ENCODE measurements at places on chromosomes 16 and 17.

- no peak for DNase-seq
These were observed 331.0 kb upstream of the PSMD7 start for GRCh38 chr16:73965591-73965990.

- DNase-seq, result no peak
These were observed 30.4 kb upstream of the PAFAH1B1 start for GRCh38 chr17:2563061-2563460.

- DNase-seq, result no peak
These were observed 53.7 kb downstream of the C16orf95 start for GRCh38 chr16:87263418-87264052.

DNA sequence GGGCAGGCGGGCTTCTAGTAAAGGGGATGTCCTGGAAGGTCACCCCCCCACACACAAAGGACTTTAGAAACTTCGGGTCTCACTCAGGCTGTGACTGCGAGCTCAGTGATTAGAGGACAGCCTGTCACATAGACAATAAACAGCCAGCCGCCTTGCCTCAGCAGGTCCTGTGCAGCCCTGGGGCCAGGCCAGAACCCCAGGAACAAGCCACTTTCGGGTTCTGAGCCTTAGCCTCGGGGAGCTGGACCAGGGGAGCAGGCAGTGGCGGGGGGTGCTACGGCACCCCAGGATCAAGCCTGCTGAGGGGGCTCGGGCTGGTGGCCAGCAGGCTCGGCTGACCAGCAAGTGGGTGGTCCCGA lies 1.1 kb downstream of the GAS7 start:
- no peak for DNase-seq

GRCh38 chr17:12492450-12492849 lies 173.2 kb upstream of the MYOCD start:
- DNase-seq, result no peak

- no peak for DNase-seq
These were observed 31.3 kb upstream of the MLKL start for GRCh38 chr16:74731853-74732477.

GRCh38 chr17:81048827-81049371 lies 13.9 kb downstream of the BAIAP2 start:
- DNase-seq, result no peak

- no peak for DNase-seq
These were observed 6.1 kb downstream of the ABCC3 start for GRCh38 chr17:50640686-50641351.

DNA sequence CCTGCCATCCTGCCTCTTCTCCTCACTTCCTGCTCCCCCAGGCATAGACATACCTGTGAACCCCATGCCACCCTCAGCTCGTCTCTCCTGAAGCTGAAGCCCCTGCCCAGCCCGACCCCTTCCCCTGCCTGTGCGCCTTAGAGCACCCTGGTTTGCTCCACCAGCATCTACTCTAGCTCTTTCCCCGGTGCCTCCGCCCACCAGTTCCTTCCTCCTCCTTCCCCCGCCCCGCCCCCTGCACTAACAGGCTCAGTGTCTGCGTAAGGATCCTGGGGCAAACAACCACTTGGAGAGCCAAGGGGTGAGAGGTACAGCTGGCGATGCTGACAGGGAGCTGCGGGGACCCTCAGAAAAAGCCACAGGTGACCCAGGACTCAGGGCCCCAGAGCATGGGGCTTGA lies 1.9 kb downstream of the GPR142 start:
- DNase-seq, result peak; percentile 35

DNA sequence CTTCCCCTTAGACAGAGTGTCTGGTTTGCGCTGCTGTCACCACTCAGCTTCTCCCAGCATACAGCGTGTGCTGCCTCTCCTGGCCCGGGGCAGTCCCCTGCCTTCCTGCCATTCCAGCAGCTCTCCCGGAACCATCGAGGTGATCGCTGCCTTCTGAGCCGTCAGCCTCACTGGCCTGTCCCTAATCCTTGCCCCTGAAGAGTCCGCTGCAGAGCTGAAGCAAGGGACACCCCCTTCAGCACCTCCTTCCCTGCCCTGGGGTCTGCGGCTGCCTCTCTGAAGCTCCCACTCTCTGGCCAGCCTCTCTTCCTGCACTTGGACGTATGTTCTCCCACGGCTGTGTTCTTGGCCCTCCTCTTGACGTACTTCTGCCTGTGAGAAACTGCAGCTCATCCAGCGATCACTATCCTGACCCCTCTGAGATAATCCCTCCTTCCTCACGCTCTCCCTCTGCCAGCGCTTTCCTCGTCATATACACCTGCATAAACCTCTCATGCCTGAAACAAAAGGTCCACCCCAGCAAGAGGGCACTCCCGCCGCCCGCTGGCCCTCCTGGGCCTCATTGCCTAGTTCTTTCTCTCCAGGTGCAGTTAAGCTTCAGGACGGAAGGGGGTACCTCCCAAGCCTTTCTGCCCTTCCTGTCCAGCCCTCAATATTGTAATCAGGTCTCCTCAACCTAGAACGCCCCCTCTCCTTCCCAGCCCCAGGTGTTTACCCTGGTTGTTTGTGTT lies 220.6 kb upstream of the CHMP6 start:
- no peak for DNase-seq

- DNase-seq, result no peak
These were observed 3.2 kb upstream of the PRPSAP1 start for GRCh38 chr17:76356803-76357456.

- DNase-seq, result no peak
These were observed 699 bp upstream of the MAP1LC3B start for GRCh38 chr16:87391324-87391949.

- DNase-seq, result no peak
These were observed 554.7 kb downstream of the RBFOX1 start for GRCh38 chr16:7887316-7887715.
